ENCODE measurements at places on chromosomes 12 and 14.

DNA sequence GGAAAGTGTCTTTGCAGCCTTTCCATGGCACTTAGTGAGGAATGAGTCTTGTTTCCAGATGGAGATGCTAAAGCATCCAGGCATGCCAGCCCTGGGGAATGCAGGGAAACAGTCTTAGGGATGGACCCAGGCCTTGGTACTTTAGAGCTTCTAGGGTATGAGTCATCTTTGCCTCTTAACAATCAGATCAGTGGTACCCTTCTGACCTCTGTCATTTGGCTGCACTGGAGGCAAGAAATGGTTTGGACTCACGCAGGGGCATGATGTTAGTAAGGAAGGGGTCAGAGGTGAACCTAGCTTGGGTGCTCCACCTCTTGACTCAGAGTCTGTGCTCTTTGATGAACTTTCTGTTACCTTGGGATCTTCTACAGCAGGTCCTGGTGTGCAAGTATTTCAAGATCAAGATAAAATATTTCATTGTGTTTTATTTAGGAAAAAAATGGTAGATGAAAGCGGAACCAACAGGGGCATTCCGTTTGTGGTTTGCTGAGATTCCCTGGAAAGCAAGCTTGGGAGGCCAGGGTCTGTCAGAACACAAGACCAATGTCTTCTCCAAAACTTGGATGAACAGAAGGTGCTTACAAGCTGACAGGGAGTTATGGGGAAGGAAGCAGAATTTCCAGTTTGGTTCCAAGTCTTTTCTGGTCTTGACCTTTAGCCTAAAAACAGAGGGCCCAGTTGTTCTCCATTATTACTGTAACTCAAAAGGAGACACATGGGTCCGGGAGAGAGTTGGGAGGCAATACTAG lies 216.2 kb downstream of the ZFP36L1 start:
- no peak for DNase-seq

DNA sequence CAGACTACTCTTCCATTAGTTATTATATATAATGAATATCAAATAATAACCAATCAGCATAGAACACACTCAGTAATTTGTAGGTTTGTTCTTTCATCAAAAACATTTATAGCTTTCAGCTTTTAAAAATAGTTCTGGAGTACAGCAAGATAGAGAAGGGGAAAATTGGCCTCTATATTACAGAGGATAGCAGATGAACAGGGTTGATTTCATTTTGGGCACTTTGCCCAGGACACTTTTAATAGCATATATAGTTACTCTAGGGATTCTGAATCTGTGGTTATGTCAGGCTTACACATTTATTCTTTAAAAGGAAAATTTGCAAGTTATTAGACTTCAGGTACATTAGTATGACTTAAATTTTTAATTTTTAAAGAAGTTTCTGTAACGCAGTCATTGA lies 52.6 kb downstream of the IFT81 start:
- DNase-seq = no peak

DNA sequence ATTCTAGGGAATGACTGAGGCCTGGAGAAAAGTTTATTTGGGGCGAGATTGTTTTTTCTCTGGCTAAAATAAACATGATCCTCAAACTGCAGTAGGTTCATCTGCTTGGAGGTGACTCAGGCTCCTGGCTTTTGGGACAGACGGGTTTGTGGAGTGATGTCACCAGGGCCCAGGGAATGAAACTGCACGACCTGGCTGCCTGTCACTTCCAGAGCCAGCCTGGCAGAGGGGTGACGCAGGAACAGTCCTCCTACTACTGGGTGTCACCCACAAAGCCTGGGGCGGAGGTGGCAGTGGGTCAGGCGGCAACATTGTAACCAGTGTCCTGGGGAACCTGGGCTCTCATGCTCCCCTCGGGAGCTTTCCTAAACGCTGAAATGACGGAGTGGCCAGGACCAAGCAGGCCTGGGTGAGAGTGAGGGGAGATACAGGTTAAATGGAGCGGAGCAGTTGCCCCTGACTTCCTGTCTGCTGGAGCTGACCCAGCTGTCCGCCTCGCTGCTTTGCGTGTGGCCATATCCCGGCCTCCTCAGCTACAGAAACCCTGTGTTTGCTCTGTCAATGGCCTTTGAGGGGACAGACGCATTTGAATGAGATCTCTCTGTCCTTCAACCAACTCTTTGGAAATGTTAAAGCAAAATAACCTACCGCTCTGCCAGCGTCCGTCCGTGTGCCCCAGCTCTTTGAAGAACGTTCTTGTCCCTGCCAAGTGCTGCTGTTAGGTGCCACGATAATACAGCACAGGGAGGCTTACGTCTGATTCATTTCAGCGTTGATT lies 6.5 kb downstream of the HIP1R start:
- DNase-seq = no peak

DNA sequence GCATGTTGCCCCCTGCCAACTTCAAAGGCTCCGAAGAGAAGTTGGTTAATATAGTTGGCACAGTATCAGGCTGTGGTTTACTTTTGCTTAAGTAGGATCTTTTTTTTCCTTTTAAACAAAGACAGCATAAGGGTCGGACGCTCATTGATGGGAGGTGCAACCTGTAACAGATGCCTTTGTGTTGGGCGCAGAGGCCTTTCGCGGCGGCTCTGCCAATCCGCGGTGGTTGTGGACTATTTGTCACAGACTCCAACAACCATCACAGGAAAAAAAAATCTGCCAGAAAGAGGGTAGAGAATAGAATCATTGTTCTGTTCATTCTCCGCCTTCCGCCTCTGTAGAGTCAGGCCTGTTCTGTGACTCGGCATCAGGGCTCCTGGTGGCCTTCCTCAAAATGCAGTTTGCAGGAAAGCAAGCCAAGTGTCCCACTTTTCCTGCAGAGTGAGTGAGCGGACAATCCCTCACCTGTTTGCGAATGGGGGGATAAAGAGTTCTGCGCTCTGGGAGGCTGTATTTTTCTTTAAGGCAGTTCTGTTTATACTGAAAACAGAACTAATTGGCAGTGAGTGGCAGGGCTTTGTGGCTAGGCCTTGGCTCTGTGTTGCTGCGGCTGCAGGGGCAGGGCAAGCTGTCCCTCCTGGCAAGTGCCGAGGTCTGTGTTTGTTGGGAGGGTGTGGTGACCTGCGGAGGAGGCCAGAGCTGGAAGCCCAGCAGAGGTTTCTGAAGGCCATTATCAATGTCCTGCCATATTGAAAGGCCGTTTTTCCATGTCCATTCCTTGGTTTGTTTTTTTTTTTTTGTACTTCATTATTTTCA lies 83.0 kb upstream of the PIWIL1 start:
- no peak for DNase-seq

- DNase-seq = no peak
Measured at GRCh38 chr14:104784846-104785707, 10.5 kb downstream of the AKT1 start.

- no peak for DNase-seq
Measured at GRCh38 chr12:65335981-65336380, 57.5 kb downstream of the MSRB3 start.

DNA sequence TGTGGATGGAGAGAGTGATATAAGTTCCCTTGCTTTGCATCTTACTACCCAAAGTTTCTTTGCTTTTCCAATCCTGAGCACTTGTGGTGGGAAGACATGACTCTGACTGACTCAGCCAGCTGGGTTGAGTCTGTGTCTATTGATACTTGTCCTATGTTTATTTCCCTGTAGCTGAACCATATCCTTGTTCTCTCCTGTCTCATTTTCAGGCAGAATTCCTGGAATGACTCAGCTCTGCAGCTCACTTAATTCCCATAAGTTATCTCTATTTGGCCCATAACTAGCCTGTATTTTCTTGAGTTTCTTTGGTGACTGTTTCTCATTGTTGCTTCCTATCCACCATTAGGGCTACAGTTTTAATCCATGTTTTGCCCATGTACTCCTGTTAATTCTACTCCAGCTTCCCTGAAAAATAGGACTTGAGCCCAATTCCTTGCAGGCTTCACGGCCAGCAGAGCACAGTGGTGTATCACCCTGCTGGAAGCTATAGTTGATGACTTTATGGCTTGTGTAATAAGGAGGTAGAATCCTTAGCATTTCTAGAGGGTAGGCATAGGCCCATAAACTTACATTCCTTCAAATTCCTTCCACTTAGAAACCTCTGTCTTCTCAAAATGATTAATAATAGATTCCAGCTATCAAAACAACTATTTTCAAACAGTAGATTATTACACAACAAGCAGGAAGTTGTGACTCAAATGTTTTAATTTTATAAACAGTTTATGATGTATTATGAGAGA lies 183.1 kb downstream of the TMTC3 start:
- no peak for DNase-seq

DNA sequence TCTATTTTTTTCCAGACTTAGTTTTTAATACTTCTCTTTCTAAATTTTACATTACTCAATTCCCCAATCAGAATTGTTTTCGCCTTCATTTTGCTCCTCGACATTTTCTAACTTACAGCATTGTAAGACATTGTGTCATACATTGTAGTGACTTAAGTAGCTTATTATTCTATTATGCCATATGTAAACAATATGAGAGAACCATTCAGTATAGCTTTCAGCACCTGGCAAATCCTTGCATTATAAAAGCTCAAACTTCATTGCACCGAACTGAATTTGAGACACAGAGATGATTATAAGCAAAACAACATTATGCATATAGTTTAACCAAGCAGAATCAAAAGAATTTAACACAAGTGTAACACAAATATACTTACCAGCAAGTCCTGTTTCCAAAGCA lies 46.8 kb downstream of the EXOC5 start:
- peak; percentile 90 for DNase-seq

DNA sequence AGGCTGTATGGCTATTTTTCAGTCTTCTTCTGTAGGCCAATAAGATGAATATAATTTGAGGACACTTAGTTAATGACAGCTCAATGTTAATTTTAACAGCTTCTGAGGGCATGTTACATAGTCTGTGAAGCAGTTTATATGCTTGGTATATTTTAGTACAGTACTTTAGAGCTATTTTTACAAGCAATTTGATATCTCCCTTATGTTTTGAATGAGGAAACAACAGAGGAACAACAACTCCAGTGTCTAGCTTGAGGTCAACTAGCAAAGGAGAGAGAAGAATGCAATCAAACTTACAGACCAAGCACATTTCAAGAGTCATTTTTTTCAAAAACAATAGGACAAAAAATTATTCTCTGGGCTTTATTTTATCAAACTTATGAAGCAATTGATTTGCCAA lies 469.1 kb upstream of the DCN start:
- DNase-seq = no peak

- DNase-seq = no peak
Measured at GRCh38 chr12:38391007-38391406, 74.4 kb downstream of the ALG10B start.

DNA sequence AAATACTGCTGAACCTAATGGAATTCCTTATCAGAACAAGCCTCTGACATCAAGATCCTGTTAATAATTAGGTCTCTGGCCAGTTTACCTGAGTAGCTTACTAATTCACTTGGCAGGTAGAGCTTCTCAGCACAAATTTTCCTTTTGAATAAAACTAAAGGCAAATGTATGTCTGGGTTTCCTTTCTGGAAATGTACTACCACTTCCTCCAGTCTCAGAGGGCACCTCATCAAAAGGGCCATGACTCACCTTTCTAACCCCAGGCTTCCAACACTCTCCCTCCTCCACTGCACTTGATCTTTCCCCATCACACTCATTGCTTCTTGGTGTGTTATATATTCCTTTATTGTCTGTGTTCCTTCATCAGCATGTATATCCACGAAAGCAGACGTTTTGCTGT lies 90.5 kb downstream of the SLC2A13 start:
- DNase-seq = no peak

DNA sequence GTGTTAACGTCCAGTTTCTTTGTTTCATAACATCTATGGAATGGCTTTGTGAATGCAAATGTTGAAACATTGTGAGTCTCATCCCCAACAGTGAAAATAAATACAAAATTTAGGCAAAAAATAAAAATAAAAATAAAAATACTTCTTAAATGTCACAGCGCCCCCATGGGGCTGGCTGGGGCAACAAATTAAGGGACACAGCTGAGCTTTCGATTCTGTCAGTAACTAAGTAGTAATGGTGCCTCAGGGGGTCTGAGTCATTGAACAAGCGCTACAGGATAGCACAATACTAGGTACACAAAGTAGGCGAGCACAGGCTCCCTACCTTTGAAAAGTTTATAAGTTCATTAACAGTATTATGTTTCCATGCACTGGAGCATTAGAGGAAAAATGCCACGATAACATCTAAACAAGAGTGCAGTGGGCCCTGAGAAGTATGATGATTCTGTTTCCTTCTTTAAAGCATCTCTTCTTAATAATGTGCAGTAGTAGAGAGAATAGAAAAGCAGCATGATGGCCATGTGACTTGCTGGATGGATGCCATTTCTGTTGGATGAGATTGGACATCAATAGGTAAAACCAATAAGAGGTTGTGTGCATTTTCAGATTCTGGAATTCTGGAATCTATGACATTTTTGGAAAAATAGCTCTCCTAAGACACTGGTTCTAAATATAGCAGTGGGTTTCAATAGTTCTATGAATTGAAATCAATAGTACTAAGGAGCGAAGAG lies 667.2 kb downstream of the DIO2 start:
- DNase-seq = no peak

DNA sequence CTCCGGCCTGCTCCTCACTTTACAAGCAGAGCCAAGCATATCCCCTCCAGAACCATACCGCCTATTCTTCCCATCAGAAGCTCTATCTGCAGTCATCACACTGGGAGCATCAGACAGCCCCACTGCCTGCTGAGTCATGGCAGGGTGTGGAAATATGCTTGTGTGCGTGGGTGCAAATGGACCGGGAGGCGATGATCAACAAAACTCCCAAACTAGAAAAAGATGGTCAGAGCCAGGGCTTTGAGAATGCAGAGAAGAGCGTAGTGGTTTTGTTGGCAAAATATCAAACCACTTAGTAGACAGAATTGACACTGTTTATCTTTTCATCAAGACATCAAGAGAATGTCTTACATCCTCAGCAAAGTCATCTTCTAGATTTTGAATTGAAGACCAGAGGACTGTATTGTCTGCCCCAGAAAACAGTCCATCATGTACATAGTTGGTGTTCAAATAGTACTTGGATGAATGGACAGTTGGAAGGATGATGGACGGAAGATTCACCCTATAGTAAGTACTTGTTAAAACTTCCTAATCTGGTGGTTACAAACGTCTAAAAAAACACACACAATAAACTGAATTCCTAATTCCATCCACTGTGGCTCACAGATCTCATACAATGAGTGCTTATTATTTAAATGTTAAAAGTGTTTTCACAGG lies 54.9 kb downstream of the VWF start:
- DNase-seq = no peak
